ENCODE measurements at places on chromosomes 6 and 20.

GRCh38 chr6:16474772-16475493 lies 236.5 kb downstream of the GMPR start:
- no peak for DNase-seq

- DNase-seq = no peak
Measured at GRCh38 chr6:157656437-157656997, 166.5 kb upstream of the SNX9 start.

GRCh38 chr20:2652724-2653555 lies 508 bp downstream of the NOP56 start:
- no peak for DNase-seq

DNA sequence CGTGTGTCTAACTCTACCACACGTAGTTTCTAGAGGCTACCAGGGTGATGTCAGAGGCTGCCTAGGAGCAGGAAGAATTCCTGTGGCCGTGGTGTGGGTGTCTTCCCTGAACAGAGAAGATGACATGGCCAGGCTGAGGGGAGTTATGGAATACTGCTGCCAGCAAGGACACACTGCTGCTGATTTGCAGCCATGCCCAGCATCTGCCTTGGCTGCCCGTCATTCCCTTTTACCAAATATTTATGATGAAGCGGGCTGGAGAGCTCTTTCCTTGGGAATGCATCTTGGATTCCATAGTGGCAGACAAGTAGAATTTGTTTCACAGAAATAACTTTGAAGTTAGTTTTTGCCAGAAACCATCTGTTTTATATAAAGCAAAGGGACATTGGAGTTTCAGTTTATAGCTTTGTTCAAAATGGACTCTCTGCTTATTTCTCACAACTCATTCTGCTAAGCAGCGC lies 80.8 kb upstream of the VSTM2L start:
- DNase-seq = peak; percentile 60

DNA sequence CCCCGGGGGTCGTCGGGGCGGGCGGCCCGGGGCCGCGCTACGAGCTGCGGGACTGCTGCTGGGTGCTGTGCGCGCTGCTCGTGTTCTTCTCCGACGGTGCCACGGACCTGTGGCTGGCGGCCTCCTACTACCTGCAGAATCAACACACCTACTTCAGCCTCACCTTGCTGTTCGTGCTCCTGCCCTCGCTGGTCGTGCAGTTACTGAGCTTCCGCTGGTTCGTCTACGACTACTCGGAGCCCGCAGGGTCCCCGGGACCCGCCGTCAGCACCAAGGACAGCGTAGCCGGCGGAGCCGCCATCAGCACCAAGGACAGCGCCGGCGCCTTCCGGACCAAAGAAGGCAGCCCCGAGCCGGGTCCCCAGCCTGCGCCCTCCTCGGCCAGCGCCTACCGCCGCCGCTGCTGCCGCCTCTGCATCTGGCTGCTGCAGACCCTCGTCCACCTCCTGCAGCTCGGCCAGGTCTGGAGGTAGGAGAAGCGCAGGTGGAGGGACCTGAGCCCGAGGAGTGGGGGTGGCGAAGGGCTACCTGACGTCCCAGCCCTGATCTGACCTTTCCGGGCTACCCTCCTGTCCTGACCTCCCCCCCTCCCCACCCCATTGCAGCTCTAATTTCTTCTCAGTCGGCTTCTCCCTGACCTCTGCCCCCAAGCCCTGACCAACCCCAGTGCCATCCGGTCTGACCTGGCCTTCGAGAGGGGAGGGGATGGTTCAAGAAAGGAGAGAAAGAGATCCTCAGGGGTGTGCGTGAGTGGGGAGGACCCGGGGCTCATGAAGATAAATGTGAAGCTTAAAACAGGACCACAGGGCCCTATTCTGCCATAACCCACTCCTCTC lies 558 bp downstream of the XKR7 start:
- DNase-seq = peak; percentile 33

DNA sequence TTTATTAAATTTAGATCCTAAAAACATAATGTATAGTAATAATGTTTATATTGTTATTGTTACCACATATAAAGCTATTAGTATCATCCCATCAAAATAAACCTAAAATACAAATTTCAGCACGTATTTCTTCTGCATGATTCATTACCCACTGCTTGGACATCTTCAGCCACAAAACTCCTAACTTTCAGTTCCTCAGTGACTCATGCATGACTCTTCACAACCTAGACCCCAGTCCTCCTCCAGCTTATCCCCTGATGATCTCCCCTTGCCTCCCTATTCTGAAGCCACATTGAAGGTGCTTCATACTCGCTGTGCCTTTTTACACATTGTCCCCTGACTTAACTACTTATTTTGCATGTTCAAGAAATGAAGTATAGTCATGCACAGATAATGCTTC lies 11.2 kb upstream of the GPRC6A start:
- peak; percentile 54 for DNase-seq

DNA sequence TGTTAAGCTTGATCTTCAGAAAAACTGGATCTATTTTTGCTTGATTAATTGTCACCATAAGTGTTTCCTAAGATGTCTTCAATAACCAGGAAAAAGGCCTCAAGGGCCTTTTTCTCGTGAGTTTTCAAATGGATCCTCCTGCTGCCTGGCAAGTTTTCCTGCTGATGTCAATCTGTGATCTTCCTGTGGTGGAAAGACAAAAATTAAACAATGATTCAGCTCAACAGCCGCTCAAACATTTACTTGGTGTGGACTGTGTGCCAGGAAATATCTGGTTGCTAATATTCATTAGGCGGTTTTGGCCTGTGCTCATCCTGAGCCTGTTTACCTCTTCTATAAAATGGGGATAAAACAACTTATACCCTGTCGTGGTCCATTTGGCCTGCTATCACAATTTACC lies 35.4 kb upstream of the SSTR4 start:
- DNase-seq = peak; percentile 40

DNA sequence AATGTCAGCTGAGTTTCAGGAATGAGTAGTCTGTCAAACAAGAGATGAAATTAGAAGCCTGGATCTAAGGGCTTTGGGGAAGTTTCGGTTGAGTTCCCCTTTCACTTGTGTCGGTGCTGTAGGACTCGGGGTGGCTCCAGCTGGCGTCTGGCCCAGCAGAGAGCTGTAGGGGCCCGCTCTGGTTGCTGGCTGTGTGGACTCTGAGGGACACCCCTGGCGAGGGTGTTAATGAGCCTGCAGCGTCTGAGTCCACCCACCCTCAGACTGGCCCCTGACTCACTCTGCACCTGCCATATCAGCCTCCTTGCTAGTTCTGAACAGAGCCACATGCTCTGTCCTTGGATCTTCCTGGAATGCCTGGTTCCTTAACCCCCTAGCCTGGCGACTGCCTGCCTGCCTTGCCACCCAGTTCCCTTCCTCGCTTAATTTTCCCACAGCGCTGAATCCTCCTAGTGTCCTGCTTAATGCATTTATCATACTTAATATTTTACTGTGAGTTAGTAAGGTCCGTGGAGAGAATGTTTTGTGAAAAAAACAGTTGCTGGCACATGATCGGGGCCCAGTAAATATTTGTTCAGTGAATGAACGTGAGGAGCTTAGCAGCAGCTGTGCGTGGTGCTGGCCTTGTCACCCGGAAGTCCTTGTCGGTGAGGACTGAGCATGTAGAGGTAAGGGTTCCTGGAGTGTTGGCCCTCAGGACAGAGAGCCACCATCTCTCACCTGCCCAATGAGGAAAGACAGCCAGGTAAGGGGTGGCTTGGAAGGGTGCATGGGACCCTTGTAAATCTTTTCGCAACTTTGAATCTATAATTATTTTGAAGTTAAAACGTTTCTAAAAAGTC lies 1.6 kb downstream of the DNAJC5 start:
- no peak for DNase-seq

- DNase-seq = no peak
Measured at GRCh38 chr6:150201772-150202329, 59.0 kb downstream of the PPP1R14C start.

DNA sequence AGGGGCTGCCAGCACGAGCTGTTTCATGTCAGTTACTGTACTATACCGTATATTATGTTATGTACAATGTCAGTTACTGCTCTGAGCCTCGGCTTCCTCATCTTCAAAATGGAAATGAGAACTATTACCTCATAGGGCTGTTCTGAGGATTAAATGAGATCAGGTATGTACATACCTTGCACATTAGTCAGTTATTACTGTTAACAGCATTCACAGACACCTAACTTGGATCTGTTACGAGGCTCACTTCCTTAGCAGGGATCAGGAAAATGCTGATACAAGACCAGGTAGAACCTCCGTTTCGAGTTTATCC lies 69.7 kb upstream of the TBC1D7 start:
- DNase-seq = no peak

GRCh38 chr20:17572034-17572638 lies 2.3 kb downstream of the DSTN start:
- DNase-seq = peak; percentile 29

- DNase-seq = no peak
Measured at GRCh38 chr6:131807321-131807643, 538 bp upstream of the ENPP1 start.

GRCh38 chr6:160355001-160355400 lies 6.8 kb downstream of the SLC22A3 start:
- DNase-seq = peak; percentile 31

GRCh38 chr20:17709361-17710293 lies 9.9 kb downstream of the BANF2 start:
- peak; percentile 5 for DNase-seq

DNA sequence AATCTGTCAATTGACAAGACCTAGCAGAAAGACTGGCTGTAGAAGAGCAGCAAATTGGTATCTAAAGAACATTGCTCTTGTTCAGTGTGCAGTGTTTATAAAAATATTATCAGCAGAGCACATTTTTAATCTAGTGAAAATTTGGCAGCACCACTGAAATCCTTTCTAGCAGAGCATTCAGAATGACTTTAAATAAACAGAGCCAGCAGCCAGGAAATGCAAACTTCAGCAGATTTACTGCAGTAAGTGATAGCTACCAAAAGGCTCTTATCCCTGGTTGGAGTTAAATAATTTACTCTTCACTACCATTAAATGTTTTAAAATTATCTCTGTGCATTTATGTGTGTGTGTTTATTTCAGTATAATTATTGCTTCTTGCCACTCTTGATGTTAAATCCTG lies 590.9 kb upstream of the CITED2 start:
- no peak for DNase-seq

DNA sequence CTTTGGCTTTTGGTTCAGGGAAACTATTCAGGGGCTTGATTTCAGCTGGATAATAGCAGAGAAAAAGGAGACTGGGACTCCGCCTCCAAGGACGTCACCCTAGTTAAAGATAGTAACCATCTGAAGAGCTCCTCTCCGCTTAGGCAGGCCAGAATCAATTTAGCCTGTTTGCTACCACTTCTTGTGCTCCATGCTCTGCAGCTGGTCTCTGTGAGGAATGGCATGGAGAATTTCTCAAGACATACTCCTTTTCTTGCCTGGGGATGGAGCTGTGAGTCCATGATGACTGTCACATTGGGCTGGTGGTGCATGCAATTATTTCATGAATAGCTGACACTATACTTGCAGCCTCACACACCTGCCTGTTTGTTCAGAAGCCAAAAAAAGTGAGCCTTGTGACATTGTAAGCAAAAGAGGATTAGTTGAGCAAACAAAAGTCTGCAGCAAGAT lies 61.4 kb downstream of the TXLNB start:
- DNase-seq = no peak

DNA sequence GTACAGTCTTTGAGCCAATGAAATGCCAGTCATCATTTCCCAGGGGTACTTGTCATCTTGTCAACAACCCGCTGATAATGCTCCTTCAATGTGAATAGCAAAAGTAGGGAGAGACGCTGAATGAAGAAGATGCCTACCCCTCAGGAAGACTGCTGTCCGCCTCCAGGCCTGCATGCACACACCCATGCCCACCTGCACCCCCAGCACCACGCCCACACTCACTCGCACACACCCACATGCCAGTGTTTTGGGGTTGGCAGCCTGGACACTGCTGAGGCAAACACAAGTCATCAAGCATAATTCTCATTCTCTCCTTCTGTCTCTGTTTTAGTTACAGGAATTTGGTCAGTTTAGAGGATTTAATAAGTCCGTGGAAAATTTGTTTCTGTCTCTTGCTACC lies 63.6 kb downstream of the SYTL3 start:
- no peak for DNase-seq

DNA sequence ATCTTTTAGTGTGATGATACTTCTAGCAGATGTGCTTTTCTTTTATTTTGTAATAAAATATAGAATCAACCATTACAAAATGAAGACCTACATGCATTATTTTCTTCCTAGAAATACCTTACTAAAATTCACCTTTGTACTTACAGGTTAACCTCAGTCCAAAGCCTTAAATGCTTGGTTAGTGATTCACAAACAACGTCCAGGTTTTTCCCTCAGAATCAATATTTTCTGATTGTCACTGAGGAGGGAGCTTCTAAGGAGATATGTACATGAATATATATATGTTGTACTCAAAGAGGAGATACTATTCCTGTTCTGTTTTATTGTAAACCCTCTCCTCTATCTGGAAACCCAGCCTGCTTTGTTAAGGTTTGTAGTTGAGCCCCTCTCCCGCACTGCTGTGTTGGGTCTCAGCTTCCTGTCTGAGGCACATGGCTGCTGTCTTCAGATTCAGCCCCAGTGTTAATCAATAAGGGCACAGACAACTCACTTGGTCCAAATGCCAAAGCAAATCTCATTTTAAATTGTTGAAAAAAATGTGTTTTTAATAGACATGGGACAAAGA lies 33.9 kb upstream of the HS3ST5 start:
- DNase-seq = no peak

DNA sequence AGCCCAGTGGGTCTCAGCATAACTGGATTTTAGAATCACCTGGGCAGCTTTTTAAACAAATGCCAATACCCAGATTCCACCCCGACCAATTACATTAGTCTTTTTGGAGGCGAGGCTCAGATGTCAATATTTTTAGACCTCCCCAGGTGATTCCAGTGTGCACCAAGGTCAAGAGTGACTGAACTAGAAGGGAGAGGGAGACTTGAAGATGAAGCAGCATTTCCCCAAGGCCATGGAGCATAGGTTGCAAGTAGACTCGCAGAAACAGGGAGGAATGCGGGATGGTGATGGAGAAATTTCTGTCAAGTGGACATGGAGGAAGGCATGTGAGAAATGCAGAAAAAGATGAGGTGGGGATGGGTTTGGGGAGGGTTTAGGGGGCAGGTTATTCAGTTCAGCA lies 64.9 kb downstream of the BCAS1 start:
- DNase-seq = no peak

DNA sequence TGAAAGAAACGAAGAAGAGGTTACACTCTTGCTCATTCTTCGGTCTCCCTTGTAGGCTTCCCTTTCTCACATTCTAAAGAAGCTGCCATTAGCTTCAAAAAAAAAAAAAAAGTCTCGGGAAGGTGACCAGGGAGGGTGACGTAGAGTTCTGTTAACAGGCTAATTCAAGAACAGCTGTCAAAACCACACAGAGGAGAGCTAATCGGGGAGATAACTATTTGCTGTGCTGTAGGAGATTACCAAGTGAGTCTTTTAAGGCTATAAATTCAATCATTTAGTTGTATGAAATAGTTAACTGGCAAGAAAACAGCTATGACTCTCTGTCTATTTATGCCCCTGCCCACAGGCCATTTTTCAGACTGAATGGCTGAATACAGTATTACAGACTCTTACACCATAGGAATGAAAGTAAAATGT lies 256.8 kb downstream of the SYNE1 start:
- DNase-seq = peak; percentile 79

GRCh38 chr6:73873081-73873480 lies 177.1 kb downstream of the CD109 start:
- no peak for DNase-seq
